ENCODE measurements at places on chromosomes 4 and X. TPM values are rescaled to one million over a fixed set of nuclear protein-coding genes. Genes with fewer than 3 reads are reported as not detected.

The NIPAL1 gene
- total RNA-seq, result 3.4 TPM

The KLHL4 gene
- total RNA-seq, result 0.56 TPM

The GPR78 gene
- total RNA-seq, result 0.26 TPM

The NWD2 gene
- not detected for total RNA-seq

The SEPSECS gene
- 4.5 TPM for total RNA-seq

The CSAG2 gene
- not detected for total RNA-seq

All from epithelial cell of alveolus of lung (primary cell).